ENCODE measurements at places on chromosomes 11 and 22.

DNA sequence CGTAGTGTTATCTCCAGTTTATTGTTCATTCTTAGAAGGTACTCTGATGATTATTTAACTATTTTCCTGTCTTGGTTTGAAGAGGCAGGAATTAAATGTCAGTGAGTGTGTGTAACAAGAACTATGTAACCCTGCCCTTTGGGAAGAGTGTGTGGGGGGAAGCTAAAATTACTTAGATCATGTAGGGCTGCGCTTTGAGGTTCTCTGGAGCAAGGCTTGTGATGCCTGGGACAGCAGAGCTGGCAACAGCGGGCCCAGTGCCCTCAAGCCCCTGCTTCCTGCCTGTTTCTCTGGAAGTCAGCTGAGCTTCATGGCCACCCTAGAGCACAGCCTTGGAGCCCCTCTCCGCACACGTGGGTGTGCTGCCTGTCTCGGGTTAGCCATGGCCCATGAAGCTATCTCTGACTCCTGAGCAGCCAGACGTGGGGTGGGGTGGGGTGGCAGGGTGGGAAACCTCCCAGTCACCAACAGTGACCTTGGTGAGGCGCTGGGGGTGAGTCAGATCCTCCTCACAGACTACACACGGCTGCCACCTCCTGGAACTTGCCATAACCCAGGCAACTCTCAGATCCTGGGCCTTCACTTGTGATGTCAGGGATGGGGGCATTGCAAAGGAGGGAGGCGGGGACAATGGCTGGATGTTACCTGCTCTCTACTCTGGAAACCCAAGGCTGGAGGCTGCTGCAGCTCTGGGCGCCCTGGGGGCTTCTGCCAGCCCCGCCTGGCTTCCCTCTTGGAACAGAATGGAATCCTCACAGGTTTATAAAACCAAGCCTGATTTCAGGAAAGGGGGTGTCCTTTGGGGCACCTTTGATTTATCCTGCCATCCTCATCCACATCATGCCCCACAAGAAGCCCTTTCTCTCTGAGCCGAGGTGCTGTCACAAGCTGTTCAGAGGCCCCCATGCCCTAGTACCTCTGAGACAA is 88.6 kb downstream of the SNX19 start:
- DNase-seq, result peak; percentile 93

DNA sequence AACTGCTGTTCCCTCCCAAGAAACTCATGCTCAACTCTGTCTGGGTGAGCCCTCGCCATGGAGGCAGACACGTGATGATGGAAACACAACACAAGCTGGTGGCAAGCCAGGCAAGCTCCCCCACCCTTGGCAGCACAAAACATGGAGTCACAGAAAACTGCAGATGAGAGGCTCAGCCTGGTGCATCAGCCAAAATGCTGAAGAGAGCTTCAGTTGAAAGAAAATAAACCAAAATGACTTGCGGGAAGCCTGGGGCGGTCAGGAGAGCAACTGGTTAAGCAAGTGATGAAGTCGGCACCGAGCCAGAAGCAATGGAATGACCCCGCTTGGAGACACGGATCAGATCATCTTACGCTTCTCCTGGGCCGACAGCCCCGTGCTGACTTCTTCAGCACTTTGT is 68.3 kb downstream of the C11orf58 start:
- peak; percentile 25 for DNase-seq

- no peak for DNase-seq
These were observed 71.0 kb upstream of the PPARA start for GRCh38 chr22:46079093-46079860.

GRCh38 chr22:38504731-38505540 is 1.2 kb downstream of the DDX17 start:
- DNase-seq, result peak; percentile 35

GRCh38 chr22:38860283-38861169 is 11.5 kb downstream of the CBX6 start:
- no peak for DNase-seq

DNA sequence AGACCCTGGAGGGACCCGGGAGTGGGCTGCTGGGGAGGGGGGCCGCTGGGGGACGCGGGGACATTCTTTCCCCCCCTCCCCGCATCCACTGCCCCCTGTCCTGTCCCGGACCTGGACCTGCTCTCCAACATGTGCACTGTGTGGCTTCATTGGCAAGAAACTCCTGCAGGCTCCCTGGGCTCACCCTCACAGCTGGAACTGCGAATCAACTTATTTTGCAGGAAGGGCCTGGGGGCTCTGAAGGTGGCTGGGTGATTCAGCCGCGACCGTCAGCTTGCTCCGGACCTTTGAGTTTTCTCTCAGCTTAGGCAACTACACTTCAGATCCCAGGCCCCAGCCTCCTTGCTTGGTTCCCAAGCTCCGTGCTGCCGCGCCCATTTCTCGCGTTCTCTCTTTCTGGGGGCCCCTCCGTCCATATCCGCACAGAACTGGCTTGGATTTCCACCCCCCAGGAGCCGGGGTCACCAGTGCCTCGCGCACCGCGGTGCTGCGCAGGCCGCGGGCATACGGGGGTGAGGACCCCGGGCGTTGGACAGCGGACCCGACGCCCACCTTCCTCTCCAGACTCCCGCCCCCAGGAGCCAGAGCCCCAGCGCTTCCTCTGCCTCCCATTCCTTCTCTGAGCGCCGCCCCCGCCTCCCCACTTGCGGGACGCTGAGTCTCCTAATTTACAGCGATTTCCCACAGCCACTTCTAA is 471 bp upstream of the AHNAK start:
- DNase-seq, result peak; percentile 47

DNA sequence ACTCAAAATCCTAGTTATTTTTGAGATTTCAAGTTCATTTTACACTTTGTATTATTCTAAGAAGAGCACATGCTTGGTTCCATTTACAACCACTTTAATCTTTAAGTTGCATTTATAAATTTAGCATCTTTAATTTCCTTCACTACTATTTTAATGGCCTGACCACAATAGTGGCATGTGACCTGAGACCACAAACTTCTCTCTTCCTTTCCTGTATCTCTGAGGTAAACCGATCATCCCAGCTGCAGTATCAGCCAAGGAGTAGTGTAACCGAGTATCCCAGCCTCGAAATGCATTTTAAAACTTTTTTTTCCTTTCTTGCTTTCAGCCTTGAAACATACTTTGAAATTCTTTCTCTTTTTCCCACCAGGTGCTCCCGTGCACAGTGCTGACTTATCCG is 28.7 kb upstream of the CBX6 start:
- DNase-seq, result no peak
